Cerebellar cortex (tissue), 1 donor: ENCODE measurements at places on chromosomes 5 and 9.

DNA sequence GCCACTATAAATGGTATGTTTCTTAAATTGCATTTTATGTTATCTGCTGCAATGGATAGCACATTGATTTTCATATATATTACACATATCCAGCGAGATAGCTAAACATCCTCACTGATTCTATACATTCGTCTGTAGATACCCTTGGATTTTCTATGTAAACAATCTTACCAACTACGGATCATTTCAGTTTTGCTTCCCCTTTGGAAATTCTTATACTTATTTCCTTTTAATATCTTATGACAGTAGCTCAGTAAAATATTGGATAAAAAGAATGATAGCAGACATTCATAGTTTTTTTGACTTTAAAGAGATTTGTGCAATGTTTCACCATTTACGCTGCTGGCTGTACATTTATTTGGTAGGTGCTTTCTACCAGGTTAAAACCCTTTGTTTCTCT, 254.9 kb downstream of the SYK start:
- no peak for DNase-seq

DNA sequence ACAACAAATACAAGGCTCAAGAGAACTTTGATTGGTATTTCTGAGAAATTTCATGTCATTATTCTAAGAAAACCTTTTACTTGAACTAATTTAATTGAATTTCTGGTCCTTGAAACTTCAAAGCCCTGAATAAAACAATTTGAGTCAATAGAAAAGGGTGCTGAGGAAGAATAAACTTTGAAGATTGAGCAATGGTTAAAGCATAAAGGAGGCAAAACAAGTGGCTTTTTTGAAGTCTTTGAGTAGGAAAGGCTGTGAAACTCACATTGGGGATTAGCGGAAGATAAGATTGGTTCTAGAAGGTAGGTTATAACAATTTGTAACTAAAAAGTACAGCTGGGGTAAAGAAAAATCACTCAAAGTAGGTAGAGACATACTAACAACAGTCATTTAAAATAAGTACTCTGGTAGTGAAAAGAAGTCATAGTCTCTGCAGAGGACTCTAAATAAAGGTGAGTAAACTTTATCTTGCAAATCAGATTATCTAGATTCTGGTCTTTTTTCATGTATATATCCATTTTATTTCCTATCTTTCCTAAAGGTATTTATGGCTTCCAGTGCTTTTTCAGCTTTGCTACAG, 6.4 kb upstream of the PLPP1 start:
- DNase-seq = no peak

DNA sequence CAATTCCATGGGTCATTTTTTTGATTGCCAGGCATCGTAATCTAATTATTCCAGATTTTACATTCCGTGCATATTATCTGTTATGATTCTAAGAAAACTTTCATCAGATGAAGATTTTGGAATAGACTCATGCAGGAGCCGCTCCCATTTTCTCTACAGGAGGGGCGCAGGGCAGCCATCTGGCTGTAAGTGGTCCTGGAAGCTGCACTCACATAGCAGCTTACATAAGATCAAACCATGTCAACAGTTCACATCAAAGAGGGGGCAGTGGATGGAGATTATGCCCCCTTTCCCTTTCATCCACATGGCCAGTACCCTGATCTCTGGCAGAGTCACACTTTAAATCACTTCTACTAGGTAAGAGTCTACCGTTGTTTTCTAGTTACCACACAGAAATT, 73.3 kb upstream of the PCA3 start:
- peak; percentile 76 for DNase-seq

- no peak for DNase-seq
Measured at GRCh38 chr5:126818736-126819135, 41.8 kb downstream of the LMNB1 start.

DNA sequence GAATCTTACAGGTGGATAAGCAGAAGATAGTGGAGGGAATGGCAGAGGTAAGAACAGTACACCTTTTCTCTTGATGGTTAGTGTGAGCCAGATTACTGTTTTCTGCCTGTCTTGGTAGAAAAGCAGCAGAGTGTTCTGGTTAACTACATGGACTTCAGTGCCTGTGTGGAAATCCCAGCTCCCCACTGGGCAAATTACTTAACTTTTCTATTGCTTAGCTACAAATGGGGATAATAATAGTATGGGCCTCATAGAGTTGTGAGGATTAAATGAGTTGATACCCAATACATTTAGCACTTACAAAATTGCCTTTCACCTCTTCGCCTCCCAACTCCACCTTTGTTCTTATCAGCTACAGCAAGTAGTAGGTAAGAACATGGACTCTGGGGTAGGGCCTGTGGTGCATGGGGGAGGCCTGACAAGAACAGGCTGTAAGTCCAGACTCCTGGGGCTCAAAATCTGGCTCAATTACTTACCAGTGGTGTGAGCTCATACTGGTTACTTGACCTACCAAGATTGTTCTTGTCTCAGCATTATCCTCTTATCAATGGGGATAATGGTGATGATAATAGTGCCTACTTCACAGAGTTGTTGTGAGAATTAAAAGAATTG, 125.1 kb downstream of the LIFR start:
- no peak for DNase-seq

DNA sequence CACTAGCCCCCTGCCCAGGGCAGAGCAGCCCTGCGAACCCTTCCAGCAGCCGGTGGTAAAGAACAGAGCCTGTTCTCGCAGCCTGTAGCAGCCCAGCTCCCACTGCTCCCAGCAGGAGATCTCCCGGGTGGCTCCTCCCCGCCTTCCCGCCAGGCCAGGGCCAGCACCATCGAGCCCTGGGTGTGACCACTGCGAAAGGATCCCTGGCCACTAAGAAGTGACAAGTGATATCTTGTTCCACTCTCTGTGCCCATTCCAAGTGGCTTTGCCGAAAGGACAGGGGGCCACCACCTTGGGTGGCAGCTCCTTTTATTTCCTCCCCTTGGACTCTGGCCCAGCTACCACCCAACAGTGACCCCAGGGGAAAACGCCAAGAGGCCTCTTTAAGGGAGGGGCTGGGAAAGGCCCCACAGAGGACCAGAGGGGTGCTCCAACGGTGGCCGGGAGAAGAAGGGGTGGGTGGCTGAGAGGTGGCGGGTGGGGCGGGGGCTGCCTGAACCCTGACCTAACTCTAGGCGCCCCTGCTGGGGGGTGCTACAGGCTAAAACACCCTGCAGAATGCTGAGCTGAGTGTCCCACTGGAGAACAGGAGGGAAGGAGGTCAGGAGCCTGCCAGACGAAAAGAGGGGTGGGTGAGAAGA, 1.6 kb downstream of the NACC2 start:
- no peak for DNase-seq

DNA sequence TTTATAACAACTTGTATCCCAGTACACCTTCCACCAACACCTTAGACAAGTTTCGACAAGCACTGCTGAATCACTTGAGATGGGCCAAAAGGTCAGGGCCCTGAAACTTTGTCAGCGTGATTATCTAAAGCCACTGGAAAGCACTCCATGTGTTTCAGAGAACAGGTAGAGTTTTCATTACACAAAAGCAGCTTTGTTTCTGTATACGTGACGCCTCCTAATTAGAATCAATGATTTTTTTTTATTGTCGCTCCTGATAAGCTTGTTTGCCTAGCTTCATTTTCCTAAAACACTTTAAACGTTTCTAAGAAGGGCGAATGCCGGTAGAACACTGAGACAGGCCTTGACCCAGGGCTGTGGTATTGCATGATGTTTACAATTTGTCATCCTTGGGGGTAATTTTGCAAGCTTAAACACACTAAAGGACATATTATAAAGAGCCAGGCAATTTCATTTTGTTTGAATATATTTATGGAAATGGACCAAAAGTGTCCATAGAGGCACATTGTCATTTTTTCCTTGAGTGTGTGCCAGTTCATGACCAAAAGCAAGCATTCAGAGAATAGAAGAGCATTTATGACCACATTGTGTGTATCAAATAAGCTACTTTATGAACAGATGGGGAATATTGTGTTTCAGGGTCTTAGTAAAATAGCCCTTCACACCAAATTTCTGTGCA, 193.6 kb downstream of the GLIS3 start:
- DNase-seq = no peak

DNA sequence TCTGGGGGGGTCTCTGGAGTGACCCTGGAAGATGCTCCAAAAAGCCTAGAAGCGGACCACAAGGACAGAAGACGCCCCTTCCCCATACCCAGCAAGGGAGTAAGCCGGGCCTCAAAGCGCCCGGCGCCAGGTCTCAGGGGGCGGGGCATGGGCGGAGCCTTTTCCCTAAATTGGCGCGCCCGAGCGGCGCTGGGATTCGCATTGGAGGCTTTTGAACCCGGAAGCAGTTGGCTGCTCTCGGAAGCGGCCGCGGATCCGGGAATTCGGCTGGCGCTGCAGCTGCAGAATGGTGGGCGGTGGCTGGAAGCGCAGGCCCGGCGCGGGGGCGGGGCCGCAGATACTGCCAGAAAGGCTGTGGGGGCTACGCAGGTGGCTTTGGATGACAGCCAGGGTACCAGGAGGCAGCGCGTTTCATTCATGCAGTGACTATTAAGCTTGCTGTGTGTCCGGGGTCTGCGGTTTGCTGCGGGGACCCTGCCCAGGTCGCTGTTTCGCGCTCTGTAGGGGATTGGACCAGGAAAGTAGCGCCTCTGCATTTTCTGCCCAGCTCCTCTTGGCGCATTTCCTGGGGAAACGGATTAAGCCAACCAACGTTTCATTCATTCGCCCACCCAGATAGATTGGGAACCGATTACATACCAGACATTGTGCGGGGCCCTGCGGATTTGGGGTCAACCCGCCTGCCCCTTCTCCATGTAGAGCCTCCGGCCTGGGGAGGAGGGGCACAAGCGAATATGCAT, 83.0 kb upstream of the FREM1 start:
- DNase-seq = peak; percentile 88

- no peak for DNase-seq
Measured at GRCh38 chr5:157877821-157878220, 18.9 kb upstream of the CLINT1 start.

- DNase-seq = no peak
Measured at GRCh38 chr9:121878271-121878822, 214.8 kb downstream of the TTLL11 start.

DNA sequence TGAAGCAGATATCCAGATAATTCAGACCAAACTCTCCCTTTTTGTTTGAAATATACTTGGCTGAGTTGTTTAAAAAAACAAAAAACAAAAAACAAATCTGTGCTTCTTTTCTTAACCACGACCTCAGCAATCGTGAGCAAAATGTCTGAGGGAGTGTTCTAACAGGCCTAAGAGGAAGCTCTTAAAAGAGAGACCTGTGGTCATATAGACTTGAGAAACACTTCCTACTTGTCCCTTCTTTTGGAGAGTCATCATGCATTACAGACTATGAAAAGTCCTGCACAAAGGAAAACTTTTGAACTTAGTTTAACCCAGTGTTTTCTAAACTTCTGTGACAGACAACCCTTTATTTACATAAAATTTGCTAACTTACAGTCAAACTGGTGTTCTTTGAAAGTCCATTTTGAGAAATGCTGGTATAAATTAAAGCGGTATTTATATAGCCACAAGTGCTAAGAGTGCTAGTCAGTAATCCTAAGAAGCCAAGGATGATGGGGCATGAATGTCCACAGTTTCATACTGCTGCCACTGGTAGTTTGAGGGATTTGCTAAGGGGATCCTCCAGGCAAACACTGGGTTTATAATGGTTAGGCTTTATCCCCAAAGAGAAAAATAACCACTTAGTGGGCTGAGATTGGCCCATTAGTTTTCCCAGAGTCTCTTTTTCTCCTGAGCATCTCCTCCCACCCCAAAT, 199.8 kb downstream of the LRRC70 start:
- DNase-seq = no peak

DNA sequence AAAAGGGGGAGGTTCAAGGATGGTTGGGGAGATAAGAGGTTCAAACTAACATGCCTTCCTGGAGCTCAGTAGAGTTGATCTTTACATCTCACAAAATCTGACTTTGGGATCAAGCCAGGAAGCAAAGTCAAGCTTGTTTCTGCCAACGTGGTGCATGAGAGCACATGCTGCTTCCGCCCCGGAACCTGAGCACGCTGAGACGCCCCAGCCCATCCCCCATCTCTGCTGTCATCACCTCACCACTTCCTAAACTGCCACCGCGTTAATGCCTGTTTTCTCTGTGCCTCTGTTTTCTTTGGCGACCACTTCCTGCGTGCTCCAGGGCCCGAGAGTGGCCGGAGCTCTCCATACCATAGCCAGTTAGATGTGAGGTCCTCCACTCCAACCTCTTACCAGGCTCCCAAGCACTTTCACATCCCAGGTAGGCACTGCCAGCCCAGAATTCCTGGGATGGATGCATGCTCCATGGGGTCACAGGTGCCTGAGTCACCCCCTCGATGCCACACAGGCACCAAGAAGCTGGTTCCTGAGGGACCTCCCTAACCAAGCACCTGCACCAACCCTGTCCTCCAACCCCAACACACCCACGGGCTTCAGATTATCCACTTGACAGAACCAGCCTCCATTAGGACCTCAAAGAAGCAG, 31.2 kb upstream of the AFAP1L1 start:
- DNase-seq = no peak

- DNase-seq = no peak
Measured at GRCh38 chr5:53472720-53473510, 7.5 kb upstream of the FST start.

GRCh38 chr5:91797576-91797975, 414.5 kb upstream of the ARRDC3 start:
- no peak for DNase-seq

DNA sequence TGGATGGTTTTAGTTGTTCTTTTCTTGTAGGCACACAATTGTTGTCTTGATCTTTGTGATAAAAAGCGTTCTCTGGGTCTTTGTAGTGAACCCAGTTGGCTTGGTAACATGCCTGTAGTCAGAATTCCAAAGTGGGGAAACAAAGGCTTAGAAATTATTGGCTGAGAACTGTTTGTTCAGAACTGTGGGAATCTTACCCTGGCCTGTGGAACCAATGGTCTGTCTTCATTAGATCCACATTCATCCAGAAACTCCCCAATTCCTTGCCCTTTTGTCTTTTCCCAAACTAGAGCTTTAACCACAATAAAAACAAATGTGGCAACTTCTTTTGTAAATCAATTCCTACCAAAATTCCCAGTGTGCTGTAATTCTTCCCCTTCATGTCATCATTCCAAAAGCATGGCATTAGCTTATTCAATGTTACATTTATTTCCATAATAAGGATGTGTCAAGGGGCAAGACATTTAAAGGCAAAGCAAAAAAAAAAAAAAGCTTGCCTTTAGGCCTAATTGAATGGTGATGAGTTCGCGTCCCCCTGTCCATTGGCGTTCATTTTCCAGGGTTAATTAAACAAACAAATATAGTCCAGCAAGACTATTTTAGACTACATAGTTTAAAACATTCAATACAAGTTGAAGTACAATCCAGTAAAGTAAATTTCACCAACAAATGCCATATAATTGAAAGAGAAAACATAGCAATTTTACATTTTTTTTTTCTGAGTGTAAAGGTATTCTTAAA, 249.8 kb upstream of the ZNF608 start:
- DNase-seq = peak; percentile 40

DNA sequence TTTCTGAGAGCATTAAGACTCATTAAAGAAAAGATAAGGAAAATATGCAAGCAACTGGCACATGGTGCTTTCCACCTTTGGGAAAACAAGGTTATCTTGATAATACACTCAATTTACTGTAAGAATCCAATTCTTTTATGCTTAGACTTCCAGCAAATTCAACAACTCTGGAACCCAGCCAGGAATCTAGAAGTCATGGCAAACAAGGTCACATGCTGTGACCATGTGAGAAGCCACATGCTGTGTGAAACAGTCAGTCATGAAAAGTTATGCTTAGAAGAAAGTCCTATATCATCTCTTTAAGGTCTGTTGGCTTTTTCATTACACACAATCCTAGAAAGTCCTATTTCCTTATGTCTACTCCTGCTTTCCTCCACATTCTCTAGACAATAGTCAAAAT, 581.8 kb upstream of the C9orf72 start:
- DNase-seq = no peak
